ENCODE measurements at places on chromosomes 5 and 9.

DNA sequence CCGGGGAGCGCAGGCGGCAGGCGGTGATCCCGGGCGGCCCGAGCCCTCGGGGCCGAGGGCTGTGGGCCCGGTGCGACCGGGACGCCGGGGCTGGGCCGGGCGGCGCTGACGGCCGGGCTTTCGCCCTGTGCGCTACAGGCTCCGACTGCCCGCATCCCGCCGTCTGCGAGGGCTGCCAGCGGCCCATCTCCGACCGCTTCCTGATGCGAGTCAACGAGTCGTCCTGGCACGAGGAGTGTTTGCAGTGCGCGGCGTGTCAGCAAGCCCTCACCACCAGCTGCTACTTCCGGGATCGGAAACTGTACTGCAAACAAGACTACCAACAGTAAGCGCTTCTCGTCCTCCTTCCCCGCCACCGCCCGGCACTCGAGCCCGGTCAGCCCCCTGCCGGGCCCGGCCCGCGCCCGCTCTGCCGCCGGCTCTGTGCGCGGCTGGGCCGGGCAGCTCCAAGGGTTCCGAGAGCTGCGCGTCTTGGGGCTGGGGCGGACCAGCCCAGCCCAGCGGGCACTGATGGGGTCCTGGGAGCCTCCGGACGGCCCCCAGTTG lies 1.6 kb downstream of the LMX1B start:
- no peak for DNase-seq

- DNase-seq, result no peak
These were observed 3.8 kb downstream of the AQP3 start for GRCh38 chr9:33443464-33444154.

- DNase-seq, result no peak
These were observed 384.7 kb downstream of the DMRT2 start for GRCh38 chr9:1434811-1435210.

DNA sequence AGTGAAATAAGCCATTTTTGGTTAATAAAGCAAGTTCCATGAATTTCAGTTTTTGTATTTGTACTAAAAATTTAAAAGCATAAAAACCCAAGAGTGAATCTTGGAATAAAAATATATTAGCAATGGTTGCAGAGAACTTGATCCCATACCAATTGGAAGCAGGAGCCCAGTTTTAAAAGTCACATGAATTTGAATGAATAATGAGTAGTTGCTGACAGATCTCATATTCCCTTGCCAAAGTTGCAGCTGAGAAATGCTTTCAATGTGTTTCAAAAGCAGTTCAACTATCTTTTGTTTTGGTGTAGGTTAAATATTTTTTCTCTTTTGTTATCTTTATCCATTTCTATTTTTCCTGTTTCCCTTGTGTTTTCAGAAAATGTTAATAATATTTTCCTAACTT lies 818.6 kb downstream of the CDH18 start:
- no peak for DNase-seq

- peak; percentile 1 for DNase-seq
These were observed at the start of gene GHR for GRCh38 chr5:42423285-42424165. Gene GHR, plus strand, starts transcription at chr5:42423439. Its CDS starts 142,436 bp downstream, at chr5:42565875.

GRCh38 chr9:109098171-109098959 lies 21.4 kb downstream of the TMEM245 start:
- no peak for DNase-seq

DNA sequence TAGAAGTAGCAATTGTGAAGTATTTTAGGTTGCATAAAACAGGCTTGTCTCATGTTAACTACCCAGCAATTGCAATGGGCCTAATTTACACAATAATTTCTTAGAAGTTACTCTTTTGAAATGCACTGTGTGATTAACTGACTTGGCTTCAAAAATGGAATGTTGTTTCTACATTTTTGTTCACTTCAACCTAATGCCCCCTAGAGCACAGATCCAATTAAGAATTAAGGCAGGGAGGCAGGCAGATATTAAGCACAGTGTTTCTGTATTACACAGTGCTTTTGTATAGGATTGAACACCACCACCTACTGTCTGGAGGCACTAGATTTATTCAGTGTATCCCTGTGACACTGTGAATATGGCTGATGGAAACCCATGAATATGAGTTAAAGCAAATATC lies 302.1 kb downstream of the FBXL17 start:
- DNase-seq, result no peak

- DNase-seq, result peak; percentile 14
These were observed 11.9 kb downstream of the GRIN1 start for GRCh38 chr9:137150617-137151457.

DNA sequence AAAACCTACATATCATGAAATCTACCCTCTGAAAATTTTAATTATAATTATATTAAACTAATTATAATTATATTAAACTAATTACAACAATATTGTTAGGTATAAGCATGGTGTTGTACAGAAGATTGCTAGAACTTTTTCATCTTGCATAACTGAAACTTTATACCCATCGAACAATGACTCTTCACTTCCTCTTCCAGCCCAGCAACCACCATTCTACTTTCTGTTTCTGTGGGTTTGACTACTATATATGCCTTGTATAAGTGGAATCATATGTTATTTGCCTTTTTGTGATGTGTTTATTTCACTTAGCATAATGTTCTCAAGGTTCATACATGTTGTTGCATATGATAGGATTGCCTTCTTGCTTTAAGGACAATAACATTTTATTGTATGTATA lies 274.2 kb upstream of the CCNH start:
- DNase-seq, result no peak

- DNase-seq, result no peak
These were observed 48.9 kb upstream of the CDKN2AIPNL start for GRCh38 chr5:134460551-134460950.

DNA sequence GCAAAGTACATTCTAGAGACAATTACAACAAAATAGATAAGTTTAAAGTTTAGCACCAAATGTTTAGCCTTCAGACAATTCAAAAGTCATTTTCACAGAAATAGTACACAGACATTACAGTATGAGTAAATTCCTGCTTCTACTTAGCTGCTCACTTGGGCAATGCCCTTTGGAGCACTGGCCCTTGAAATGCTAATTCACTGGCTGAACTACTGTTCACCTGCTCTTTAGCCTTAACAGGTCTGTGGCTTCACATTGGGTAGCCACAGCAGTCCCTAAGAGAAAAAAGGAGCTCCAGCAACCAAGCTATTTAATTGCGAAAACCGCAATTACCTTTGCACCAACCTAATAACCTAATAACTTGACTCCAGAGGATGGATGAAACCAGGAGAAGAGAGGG lies 916.2 kb upstream of the DMAC1 start:
- DNase-seq, result no peak

- DNase-seq, result no peak
These were observed 43.6 kb downstream of the NACC2 start for GRCh38 chr9:136051453-136051836.

DNA sequence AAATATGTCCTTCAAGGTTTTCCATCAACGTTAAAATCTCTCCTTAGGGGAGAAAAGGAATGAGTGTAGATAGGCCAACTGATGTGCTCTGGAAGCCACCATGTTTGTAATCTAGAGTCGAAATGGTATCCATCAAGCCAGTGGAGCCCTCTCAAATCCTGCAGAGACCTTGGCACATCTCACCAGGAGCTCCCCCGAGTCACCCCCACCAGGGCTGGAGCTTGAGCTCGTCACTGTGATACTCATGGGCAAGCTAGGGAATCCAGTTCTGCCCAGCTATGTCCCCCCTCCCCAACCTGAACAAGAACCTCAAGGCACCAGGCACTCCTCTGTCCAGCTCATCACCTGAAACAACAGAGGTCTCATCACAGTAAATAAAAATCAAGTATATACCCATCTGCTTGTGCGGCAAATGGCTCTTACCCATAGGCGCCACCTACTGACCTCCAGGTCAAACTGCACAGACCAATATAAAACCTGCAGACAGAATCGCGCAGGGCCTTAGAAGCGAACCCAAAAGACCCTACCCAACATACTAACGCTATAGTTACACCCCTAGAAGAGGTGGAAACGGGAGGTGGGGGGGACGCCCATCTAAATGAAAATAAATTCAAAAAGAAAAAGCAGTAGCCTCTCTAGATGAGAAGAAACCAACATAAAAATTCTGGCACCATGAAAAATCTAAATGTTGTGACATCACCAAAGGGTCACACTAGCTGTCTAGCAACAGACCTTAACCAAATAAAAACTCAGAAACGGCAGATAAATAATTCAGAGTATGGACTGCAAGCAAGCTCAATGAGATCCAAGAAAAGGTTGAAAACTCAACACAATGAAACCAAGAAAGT lies 75.0 kb downstream of the TTC39B start:
- DNase-seq, result no peak

- no peak for DNase-seq
These were observed 110.8 kb downstream of the LHX2 start for GRCh38 chr9:124122321-124122720.

DNA sequence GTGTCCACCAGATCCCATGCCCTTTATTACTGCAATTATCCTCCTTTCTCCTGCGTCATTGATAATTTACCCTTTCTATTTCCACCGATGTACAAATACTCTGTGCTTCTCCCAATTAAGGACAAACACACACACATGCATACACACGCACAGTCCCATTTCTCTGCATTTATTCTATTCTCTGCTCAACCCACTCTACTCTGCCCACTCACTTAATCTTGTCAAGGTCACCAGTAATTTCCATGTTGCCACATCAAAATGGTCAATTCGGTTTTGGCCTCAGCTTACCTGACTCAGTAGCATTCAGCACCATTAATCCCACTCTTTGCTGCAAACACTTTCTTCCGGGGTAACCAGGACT lies 14.6 kb upstream of the STRBP start:
- DNase-seq, result no peak

DNA sequence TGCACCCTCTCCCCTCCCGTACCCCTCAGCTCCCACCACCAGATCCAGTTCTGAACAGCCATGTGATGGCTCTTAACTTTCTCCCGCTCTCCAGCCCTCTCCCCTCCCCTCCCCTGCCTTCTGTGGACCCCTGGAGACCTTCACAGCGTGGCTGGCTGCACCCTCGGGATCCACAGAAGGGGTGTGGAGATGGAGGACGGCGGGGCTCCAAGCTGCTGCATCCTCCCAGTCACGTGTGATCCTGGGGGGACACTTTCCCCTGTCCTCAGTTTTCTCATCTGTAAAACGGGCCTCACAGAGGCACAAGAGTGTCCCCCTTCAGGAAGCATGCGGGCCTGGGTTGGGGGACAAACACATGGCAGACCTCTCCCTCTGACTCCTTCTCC lies 276.0 kb upstream of the MVB12B start:
- no peak for DNase-seq

- DNase-seq, result no peak
These were observed 44.8 kb downstream of the LIX1 start for GRCh38 chr5:97097326-97098230.

DNA sequence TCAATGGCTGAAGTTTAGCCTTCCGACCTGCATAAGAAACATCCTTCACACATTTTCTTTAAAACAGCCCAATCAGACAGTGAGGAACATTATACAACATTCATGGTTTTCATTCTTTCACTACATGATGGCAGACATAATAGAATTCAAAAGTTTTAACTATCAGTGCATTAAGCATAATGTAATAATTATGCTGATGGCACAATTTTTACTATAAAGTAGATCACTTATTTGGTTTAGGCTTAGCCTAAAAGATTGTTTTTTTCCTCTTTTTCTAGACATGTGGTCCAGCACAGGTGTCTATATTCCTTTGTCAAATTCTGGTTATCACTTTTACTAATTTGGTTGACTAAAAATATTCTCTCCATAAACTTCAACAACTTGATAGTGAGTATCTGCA lies 46.5 kb downstream of the EFNA5 start:
- DNase-seq, result no peak

DNA sequence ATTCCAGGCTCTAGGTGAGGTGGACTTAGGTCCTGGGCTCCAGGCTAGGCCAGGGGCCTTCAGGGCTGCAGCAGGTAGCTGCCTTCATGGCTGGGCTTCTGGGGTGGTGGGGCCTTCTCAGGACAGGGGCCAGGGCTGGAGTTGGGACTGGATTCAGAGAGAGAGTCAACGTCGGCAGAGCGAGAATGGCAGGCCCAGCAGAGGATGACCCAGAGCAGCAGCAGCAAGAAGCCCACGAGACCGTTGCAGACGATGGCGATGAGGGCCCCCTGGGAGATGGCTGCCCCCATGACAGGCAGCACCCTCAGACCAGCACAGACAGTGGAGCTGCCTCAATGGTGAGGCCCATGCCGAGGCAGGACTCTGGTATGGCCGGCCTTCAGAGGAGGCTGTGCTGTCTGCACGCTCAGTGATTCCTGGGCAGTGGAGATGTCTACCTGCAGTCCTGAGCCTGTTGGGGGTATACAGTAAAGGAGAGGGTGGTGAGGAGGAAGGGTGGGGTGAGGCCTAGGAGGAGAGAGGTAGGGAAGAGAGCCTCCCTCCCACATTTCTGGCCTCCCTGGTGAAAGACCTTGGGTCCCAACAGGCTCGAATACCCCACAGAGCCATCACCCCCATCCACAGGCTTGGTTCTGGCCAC lies 1.3 kb downstream of the ENHO start:
- DNase-seq, result no peak

GRCh38 chr9:77514886-77515711 lies 133.0 kb downstream of the GNA14 start:
- no peak for DNase-seq

DNA sequence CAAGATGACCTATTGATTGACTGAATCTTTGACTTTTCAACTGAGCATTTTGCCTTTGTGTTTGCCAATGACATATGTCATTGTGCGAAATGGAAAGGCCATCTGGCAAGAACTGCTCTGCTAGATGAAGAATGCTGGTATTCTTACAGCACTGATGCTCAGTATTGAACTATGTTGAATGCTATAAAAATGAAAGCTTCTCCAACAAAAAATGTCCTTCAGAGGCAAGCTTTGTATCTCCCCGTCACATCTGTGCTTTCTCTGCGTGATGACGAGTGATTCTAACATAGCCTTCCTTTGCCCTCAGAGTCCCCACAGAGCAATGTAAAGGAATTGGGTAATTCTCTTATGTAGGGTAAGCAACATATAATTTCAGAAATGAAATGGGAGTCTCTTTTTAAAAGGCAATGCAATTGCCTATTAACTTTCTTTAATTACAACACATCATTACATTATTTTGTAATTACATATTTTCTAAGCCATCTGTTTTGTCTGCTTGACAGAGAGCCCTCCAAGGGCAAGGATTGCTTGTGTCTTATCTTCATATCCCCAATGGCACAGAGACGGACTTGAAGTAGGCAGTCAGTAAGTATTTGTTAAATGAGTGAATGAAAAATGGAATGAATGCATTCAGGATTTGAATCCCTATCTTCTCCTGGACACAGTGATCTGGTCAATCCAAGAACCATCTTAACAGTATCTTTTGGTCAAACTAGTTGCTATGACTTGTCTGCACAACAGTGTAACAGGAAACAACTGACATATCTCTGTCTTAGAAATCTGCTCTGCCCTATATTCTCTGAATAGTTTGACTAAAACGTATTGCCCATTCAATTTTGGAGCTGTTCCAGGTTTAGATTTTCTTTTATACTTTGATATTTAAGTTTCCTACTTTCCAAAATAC lies 46.1 kb downstream of the ENC1 start:
- DNase-seq, result no peak

DNA sequence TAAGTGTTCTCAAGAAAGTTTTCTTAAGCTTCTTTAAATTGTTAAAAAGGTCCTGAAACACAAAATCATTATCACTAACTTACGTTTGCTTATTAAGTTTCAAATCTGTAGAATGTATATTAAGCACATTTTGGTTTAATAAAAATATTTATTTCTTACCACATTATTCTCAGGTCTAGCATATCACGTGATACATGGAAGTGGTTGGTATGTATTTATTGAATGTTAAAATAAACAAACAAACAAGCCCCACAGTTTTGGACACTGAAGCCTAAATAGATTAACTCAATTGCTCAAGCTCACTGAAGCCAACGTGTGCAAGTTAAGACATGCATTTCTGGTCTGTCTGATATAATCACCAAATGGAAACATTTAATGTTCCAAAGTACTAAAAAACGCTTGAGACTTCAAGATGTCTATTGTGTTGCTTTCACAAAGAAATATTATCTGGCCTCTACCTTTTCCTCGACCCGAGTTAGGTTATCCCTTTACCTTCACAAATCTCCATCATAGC lies 1136.9 kb downstream of the TAF11L14 start:
- no peak for DNase-seq
